ENCODE measurements at places on chromosomes 1 and 21. TPM values are rescaled to one million over a fixed set of nuclear protein-coding genes. Genes with fewer than 3 reads are reported as not detected.

The ANKRD34A gene
- total RNA-seq = 1.0 TPM

The DBT gene
- 29.1 TPM for total RNA-seq

DNA sequence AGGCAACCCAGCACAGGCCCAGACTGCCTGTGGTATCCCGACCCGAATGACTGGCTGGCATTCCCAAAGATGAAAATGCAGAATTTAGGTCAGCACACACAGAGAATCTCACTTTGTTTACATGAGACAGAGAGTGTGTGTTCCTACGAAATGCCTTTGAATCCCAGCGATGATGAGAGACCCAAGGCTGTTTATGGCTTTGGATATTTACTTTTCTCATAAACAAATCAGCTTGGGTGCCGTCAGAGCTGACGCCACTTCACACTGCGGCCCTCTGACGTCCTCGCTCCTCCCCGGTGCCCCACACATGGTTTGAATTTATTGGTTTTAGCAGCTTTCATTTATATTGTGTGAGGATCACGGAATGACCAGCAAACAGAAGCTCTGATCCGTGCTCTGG is 18.7 kb downstream of the TRABD2B start:
- H3K27me3 ChIP-seq = no peaks in the 10 kb centered on the region
- H3K27ac ChIP-seq = no peak overlapping the region
- no peaks in the 10 kb centered on the region for H3K36me3 ChIP-seq
- no peak overlapping the region for H3K4me3 ChIP-seq
- H3K4me1 ChIP-seq = no peaks in the 10 kb centered on the region
- DNase-seq = no peak

DNA sequence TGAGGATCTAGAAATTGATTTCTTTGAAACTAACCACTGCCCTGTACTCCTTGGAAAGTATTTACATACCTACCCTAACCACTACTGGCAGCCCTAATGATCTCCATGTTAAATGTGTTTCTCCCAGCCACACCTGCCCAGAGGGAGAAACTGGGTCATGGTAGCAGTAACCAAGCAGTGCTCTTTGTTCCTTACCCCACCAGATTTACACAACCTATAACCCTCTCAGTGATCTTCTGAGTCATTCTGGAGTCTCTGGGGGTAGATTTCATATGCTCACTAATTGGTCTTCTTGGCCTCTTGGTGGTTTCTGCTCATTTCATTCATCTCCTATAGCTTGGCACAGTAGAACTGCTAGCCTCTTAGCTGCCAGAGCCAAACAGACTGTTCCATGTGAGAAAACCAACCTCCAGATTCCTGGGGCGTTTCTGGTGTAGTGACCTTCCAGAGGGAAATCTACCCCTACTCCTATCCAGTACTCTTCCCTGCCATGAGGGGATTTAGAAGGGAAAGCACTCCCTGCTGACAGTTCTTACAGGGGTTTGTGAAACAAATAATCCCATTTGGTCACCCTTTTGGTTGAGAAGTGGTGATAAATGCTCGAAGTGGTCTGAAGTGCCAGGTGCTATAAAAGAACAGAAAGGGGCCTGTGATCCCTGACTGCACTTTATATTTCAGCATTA is 36.2 kb upstream of the LRIG2 start:
- no peaks in the 10 kb centered on the region for H3K27me3 ChIP-seq
- DNase-seq = no peak
- H3K36me3 ChIP-seq = no peaks in the 10 kb centered on the region
- no peaks in the 10 kb centered on the region for H3K4me1 ChIP-seq
- no peak overlapping the region for H3K27ac ChIP-seq
- H3K4me3 ChIP-seq = no peak overlapping the region

GRCh38 chr1:236565530-236565929 is 38.8 kb downstream of the HEATR1 start:
- H3K27me3 ChIP-seq = no peaks in the 10 kb centered on the region
- H3K4me1 ChIP-seq = no peaks in the 10 kb centered on the region
- no peak overlapping the region for H3K27ac ChIP-seq
- H3K36me3 ChIP-seq = peaks cover 100% of the 10 kb centered on the region
- H3K4me3 ChIP-seq = no peak overlapping the region

- H3K4me3 ChIP-seq = no peak overlapping the region
- no peak overlapping the region for H3K27ac ChIP-seq
- H3K4me1 ChIP-seq = peaks cover 47% of the 10 kb centered on the region
- DNase-seq = no peak
Measured at GRCh38 chr1:147579934-147580537, 38.7 kb downstream of the BCL9 start.

DNA sequence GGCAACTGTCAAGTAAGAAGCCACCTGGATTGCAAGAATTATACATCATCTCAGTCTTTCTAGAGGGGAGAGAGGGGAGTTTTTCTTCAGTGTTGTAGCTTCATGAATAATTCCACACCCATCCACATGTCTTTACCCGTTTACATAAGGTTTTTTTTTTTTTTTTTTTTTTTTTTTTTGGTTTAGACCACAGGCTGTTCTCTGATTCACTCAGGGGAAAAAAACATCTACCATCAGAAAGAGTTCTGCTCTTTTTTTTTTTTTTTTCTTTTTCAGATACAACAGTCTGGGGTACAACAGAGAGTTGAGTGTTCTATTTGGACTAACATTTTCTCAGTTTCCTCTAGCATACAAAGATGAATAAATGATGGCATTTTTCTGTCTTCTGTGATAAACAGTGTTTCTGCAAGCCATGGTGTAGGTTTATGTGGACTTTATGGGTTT is 4.9 kb upstream of the KIF14 start:
- H3K4me3 ChIP-seq = no peak overlapping the region
- H3K36me3 ChIP-seq = no peaks in the 10 kb centered on the region
- no peak overlapping the region for H3K27ac ChIP-seq
- DNase-seq = no peak
- H3K27me3 ChIP-seq = no peaks in the 10 kb centered on the region
- no peaks in the 10 kb centered on the region for H3K4me1 ChIP-seq

- peak overlapping the region; percentile 88 for H3K27ac ChIP-seq
- H3K36me3 ChIP-seq = no peaks in the 10 kb centered on the region
Measured at GRCh38 chr1:235011599-235012435, 116.8 kb downstream of the TOMM20 start.

- H3K27ac ChIP-seq = no peak overlapping the region
- no peaks in the 10 kb centered on the region for H3K36me3 ChIP-seq
- peaks cover 6% of the 10 kb centered on the region for H3K4me1 ChIP-seq
- DNase-seq = no peak
- H3K27me3 ChIP-seq = no peaks in the 10 kb centered on the region
Measured at GRCh38 chr21:40162075-40162474, 294.8 kb downstream of the PCP4 start.

DNA sequence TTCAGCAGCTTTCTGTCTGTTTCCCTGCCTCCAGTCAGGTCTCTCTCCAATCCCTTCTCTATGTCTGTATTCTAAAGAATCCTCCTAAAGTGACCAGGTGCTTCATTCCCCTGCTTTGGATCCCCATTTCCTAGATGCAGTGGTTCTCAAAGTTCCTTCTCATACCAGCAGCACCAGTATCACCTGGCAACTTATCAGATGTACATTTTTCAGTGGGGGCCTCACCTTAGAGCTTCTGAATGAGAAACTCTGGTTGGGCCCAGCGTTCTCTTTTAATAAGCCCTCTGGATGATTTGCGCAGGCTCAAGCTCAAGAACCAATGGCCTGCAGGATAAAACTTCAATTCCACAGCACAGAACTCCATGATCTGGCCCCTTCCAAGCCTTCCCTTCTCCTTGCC is 25.4 kb upstream of the ARTN start:
- H3K27me3 ChIP-seq = no peaks in the 10 kb centered on the region
- no peak for DNase-seq
- no peak overlapping the region for H3K4me3 ChIP-seq

DNA sequence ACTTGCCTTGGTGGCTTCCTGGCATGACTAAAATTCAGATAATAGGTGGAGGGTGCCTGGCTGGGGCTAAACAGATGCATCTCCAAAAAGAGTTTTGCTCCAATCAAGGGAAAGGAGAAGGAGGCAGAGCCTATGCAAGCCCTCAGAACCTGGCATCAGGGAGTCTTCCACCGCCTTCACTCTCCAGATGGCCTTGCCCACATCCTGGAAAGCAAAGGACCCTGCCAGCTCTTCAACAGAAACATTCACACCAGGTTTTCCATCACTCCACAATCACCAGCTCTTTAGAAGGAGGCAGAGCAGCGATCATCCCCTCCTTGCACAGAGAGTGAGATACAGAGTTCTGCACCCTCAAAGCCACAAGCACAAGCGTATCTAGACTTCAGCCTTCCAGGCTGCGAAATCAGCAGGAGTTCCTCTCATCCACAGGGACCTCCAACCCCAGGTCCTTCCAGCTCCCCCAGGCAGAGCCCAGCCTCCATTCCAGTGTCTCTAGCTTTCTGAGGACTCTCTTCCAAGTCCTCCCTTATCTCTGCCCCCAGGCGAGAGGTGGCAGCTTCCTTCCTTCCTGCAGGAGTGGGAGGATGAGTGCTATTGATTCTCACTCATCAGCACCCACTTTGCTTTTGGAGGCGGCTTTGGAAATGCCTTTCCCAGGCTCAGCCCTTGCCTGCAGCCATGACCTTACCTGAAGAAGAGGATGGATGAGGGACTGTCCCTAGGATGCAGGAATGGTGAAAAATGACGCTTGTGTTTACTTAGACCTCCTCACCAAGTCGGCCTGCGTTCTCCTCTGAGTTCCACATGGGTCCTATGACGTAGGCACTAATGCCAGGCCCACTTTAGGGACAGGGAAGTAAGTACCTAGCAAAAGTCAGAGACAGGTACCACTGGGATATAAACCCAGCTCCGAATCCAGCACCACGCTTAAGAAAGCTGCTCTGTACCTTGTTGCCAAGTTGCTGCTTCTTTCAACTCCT is 75.4 kb downstream of the RIPK4 start:
- no peak overlapping the region for H3K27ac ChIP-seq
- peaks cover 9% of the 10 kb centered on the region for H3K27me3 ChIP-seq
- no peak for DNase-seq
- H3K4me3 ChIP-seq = no peak overlapping the region

DNA sequence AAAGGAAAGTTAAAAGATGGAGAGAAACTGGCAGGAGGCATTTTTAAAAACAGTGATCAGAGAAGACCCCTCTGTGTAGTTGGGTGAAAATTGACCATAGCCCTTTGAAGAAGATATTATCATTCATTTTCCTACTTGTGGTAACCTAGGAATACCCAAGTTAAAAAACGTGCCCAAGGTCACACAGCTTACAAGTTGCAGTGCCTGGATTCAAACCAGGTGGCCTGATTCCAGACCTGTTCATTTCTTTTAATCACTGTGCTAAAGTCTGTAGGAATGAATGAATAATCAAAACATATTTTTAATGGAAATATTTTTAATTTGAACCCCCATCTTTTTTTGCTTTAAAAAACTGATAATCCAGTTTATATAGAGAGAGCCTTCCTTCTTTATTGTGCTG is 35.6 kb downstream of the MARK1 start:
- H3K27ac ChIP-seq = no peak overlapping the region
- peaks cover 30% of the 10 kb centered on the region for H3K4me1 ChIP-seq
- DNase-seq = no peak
- no peaks in the 10 kb centered on the region for H3K36me3 ChIP-seq
- no peak overlapping the region for H3K4me3 ChIP-seq

DNA sequence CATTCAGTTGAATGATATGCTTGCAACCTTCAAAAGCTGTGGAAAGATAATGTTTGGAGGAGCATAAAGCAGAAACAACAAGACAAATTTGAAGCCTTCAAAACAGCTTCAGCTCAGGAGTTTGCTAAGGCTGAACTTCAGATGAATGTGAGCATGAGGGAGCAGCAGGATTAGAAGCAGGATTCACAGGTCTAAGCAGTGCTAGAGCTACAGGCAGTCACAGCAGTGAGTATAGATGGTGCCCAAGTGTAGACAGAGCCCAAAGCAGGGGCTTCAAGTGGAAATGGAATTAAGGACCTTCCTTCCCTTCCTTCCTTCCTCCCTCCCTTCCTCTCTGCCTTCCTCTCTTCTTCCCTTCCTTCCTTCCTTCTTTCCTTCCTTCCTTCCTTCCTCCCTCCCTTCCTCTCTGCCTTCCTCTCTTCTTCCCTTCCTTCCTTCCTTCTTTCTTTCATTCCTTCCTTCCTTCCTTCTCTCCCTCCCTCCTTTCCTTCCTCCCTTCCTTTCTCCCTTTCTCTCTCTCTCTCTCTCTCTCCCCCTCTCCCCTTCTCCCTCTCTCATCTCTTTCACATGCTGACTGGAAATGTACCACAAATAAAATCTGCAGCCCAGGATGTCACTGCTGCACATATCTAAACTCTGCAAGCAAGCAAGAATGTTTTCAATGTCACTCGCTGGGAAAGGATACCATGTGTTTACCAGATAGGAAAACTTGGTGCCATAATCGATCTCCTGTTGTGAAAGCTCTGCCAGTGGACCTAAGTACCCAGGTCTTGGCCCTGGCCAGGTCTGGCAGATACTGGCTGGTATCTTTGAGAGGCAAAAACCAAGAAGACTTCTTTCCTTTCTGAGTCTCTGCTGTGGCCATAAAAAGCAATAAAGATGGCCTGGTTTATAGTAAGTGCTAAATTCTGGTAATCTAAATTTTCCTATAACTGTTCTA is 13.1 kb upstream of the SLC30A10 start:
- H3K27me3 ChIP-seq = peaks cover 15% of the 10 kb centered on the region
- H3K36me3 ChIP-seq = no peaks in the 10 kb centered on the region
- no peaks in the 10 kb centered on the region for H3K4me1 ChIP-seq

GRCh38 chr1:156489166-156489934 is 11.2 kb downstream of the MEF2D start:
- peak overlapping the region; percentile 21 for H3K4me3 ChIP-seq
- H3K36me3 ChIP-seq = peaks cover 3% of the 10 kb centered on the region
- no peaks in the 10 kb centered on the region for H3K27me3 ChIP-seq
- peak overlapping the region; percentile 100 for H3K27ac ChIP-seq
- DNase-seq = peak; percentile 81

GRCh38 chr1:241612533-241613477 is 27.4 kb downstream of the CHML start:
- no peaks in the 10 kb centered on the region for H3K4me1 ChIP-seq
- DNase-seq = no peak

DNA sequence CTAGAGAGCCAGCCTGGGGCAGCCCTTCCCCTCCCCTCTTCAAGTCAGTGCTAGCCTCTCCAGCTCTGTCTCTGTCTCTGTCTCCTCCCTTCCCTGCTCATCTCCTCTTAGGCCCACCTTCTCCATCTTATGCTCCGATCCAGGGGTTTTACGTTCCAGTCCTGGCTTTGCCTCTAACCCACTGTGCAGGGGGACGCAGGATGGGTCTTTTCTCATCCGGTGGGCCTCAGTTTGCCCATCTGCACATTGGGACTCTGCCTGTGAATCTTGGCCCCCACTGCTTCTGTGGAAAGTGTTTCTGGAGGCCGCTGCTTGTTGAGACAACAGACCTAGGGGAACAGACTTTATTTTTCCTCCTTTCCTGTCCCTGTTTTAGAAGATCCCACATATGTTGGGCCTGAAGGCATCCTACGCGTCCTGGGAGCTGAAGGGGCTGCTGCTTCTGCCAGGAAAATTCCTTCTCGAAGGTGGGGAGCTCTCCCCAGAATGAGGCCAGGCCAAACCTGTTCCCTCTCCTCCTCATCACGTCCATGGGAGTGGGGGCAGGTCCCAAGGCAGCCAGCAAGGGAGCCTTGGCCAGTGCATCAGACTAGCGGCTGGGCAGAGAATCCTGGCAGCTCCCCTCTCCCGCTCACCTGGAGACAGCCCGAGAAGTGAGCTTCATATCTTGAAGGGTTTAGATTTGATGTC is 99.5 kb upstream of the CSF3R start:
- H3K27ac ChIP-seq = no peak overlapping the region
- no peak for DNase-seq
- peaks cover 78% of the 10 kb centered on the region for H3K27me3 ChIP-seq
- no peaks in the 10 kb centered on the region for H3K36me3 ChIP-seq

Measured in heart right ventricle (tissue), 16 donors.